ENCODE measurements at places on chromosomes 2 and 18. TPM values are rescaled to one million over a fixed set of nuclear protein-coding genes. Genes with fewer than 3 reads are reported as not detected.

DNA sequence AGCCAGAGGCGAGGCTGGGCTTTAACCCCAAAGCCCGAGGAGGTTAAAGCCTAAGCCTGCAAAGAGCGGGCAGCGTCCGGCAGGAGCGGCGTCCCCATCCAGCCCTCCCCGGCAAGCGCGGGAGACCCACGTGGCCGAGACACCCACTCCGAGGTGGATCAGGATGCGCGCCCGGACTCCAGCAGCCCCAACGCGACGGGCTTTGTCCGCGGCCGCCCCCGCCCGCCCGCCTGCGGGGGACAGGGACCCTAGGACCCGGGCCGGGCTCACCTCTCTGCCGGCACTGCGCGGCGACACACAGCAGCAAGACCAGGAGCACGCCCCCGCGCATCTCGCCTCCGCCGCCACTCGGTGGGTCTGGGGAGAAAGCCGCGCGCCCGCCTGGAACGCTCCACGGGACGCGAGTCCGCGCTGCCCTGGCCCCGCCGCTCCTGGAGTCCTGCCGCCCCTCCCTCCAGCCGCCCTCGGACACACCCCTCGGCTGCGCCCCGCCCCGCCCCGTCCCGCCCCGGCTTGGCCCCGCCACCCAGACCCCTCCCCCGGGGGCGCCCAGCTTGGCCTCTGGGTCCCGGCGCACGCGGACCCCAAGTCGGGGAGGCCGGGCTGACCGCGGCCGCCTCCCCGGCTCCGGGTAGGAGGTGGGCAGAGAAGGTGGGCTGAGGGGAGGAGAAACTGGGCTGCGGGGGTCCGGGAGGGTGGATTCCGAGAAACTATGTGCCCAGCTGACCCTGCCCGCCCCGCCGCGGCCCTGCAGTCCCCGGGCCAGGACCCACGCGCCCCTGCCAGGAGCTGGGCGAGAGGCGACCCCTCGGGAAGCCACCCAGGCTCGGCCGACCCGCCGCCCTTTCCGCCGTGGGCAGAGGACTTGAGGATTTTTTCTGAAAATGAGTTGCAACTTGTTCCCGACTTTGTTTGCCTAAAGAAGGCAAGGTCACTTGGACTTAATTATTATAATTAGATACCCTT lies at the start of gene LAMA1:
Gene LAMA1, minus strand, starts transcription at position 408 of the 966 bp plus-strand sequence. Its CDS starts 77 bp downstream, at position 331.
- H3K27me3 ChIP-seq = peaks cover 31% of the 10 kb centered on the region
- peak within 1 kb of the TSS; percentile 44 for H3K4me3 ChIP-seq
- peaks cover 8% of the 10 kb centered on the region for H3K4me1 ChIP-seq
- DNase-seq = peak; percentile 12
- H3K27ac ChIP-seq = no peak within 1 kb of the TSS
- H3K36me3 ChIP-seq = no peaks in the 10 kb centered on the region

- H3K4me3 ChIP-seq = no peak overlapping the region
- DNase-seq = no peak
These were observed 34.1 kb downstream of the RIT2 start for GRCh38 chr18:43081396-43081795.

- peaks cover 2% of the 10 kb centered on the region for H3K4me1 ChIP-seq
- H3K27me3 ChIP-seq = peaks cover 2% of the 10 kb centered on the region
- H3K36me3 ChIP-seq = no peaks in the 10 kb centered on the region
- H3K4me3 ChIP-seq = no peak overlapping the region
- H3K27ac ChIP-seq = no peak overlapping the region
These were observed 42.9 kb downstream of the CABYR start for GRCh38 chr18:24181806-24182205.

DNA sequence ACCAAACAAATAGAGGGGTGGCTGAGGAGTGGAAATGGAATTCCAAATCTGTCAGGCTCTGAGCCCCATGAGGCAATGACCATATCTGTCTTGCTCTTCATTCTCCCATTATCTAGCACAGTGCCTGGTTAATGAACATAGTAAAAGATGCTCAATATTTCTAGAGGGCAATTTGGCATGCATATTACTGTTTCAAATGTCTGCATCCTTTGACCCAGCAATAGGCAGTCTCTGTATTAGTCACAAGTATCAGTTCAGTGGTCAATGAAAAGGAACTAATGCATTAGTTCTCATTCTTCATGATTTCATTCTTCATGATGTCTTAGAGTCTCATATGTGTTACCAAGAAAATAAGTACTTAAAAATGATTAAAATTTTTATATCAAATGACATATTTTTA lies 28.4 kb upstream of the MALL start:
- H3K4me3 ChIP-seq = no peak overlapping the region
- peaks cover 29% of the 10 kb centered on the region for H3K4me1 ChIP-seq
- no peaks in the 10 kb centered on the region for H3K36me3 ChIP-seq
- no peak for DNase-seq

- H3K36me3 ChIP-seq = no peaks in the 10 kb centered on the region
- DNase-seq = no peak
- no peak overlapping the region for H3K27ac ChIP-seq
- no peak overlapping the region for H3K4me3 ChIP-seq
- H3K4me1 ChIP-seq = no peaks in the 10 kb centered on the region
These were observed 71.0 kb upstream of the SRD5A2 start for GRCh38 chr2:31651736-31652135.

DNA sequence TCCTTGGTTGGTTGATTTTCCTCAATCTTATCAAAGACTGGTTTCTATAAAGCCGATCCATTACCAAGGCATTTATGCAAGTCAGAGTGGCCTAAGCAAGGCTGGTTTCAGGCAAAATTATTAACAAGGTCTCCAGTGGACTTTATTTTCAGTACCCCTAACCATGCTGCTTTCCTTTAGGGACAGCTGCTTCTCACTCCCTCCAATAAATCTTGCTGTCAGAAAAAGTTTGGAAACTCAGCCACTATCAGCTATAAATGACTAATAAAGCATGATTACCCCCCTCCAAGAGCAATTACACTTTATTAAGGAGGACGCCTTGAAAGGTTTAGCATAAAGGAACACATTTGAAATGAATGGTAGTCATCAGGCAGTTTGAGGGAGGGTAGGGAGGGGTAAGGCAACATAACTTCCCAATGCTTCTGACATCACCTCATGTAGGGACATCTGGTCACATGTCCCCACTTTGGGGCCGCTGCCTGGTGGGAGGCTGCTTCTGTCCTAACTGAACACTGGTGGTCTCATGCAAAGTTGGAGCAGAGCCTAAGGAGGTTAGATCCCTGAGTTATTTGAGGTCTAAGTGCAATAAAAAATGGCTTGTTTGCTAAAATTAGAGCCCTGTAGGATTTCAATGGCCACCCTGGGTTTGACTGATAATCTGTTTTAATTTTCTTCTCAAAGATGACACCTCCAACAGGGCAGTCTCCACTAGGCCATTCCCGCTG lies 58.0 kb upstream of the TMEM178A start:
- no peaks in the 10 kb centered on the region for H3K36me3 ChIP-seq
- H3K27ac ChIP-seq = no peak overlapping the region
- no peak overlapping the region for H3K4me3 ChIP-seq
- no peak for DNase-seq
- no peaks in the 10 kb centered on the region for H3K4me1 ChIP-seq

DNA sequence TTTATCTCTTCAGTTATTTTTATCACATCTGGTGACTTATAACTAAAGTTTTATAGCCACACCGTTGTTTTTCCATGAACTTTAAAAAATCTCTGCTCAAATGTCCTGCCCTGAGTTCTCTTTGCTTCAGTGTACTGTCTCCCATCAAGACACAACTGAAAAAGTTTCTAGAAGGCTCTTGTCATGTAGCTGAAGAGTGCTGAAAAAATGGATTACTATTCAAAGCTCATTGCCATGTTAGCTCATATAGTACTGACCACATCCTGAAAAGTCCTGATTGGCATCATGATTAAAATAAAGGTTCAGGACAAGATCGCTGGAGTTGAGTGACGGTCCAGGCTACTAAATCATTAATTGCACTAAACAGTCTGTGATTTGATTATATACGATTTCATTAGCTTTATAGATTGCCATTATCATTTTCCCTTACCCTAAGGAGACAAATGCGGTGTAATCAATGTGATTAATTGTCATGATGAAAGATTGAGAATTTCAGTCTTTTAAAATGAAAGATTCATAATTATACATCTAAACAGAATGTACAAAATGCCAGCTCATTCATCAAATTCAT lies 62.2 kb downstream of the MFSD6 start:
- no peaks in the 10 kb centered on the region for H3K27me3 ChIP-seq
- peaks cover 38% of the 10 kb centered on the region for H3K4me1 ChIP-seq
- H3K4me3 ChIP-seq = no peak overlapping the region
- H3K36me3 ChIP-seq = peaks cover 46% of the 10 kb centered on the region

DNA sequence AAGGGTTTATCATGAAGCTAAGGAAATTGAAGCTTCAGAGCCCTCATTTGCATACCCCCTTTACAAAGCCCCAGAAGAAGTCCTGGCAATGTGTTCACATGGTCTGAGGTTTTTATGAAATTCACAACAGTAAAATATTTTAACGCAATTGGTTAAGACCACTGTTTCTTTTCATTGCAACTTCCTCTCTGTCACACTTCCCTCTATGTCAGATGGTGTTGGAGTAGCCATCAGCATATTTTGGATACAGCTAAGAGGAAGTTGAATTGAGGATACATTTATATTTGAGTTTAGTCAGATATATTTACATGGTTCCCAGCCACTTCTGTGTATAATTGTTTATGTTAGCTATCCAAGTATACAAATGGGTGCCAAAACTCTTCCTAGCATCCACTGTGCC lies 170.0 kb downstream of the TXNL1 start:
- H3K4me1 ChIP-seq = no peaks in the 10 kb centered on the region
- H3K4me3 ChIP-seq = no peak overlapping the region
- no peaks in the 10 kb centered on the region for H3K36me3 ChIP-seq
- no peak overlapping the region for H3K27ac ChIP-seq

Gene CYS1
- not detected for total RNA-seq

Gene UPP2
- not detected for total RNA-seq

Gene LRRTM4
- not detected for total RNA-seq

GRCh38 chr2:65185012-65185411 lies 42.6 kb upstream of the ACTR2 start:
- no peak for DNase-seq
- no peaks in the 10 kb centered on the region for H3K36me3 ChIP-seq
- no peak overlapping the region for H3K4me3 ChIP-seq
- H3K4me1 ChIP-seq = peaks cover 4% of the 10 kb centered on the region
- H3K27ac ChIP-seq = no peak overlapping the region
- peaks cover 14% of the 10 kb centered on the region for H3K27me3 ChIP-seq

DNA sequence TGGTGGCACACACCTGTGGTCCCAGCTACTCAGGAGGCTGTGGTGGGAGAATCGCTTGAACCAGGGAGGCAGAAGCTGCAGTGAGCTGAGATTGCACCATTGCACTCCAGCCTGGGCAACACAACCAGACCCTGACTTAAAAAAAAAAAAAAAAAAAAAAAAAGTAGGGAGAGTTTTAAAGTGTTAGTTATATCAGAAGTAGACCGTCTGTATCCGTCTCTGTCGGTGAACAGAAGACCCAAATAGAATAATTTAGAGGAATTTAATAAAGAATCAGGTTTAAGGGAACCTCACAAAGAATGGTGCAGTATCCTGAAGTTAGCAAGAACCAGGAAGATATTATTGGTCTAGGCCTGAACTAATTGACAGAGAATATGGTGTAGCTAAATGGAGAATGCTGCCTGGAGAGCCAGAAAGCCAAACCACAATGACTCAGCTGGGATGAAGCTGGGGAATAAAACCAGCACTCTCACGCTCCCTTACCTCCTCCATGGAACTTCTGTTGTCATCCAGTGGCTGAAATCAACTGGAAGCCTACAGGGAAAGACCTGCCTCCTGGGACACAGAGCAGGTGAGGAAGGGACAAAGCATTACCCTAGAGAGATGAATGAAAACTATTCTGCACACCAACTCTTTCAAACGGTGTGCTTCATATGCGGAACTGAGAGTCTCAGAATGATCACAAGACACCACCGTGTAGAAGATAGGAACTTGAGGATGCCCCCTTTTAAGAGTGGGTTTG lies 39.1 kb upstream of the PLEKHM3 start:
- H3K27ac ChIP-seq = no peak overlapping the region
- H3K4me3 ChIP-seq = no peak overlapping the region
- H3K4me1 ChIP-seq = no peaks in the 10 kb centered on the region
- H3K27me3 ChIP-seq = no peaks in the 10 kb centered on the region
- H3K36me3 ChIP-seq = no peaks in the 10 kb centered on the region
- no peak for DNase-seq

GRCh38 chr2:234060236-234060635 lies 9.7 kb downstream of the SPP2 start:
- no peak for DNase-seq
- peaks cover 2% of the 10 kb centered on the region for H3K4me1 ChIP-seq
- no peak overlapping the region for H3K27ac ChIP-seq
- no peak overlapping the region for H3K4me3 ChIP-seq
- peaks cover 4% of the 10 kb centered on the region for H3K27me3 ChIP-seq

DNA sequence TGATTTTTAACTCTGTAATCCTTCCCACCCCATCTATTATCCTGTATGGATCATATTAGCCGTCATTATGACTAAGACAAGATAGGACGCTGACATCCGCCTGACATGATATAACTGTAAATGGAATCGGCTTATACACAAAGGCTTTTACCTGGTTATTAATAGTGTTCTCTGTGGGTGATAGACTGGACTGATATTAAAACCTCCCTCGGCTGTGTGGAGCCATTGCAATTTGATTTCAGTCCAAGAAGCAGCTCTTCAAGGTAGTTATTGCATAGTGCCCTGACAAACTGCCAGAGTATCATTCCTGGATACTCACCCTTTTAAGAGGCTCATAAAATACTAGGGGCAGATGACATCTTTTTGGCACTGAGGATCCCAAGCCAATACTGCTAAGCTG lies 226.1 kb upstream of the HNRNPA3 start:
- no peaks in the 10 kb centered on the region for H3K36me3 ChIP-seq
- no peak for DNase-seq
- no peak overlapping the region for H3K4me3 ChIP-seq
- H3K27ac ChIP-seq = no peak overlapping the region

Gene GKN2
- not detected for total RNA-seq

Gene HAUS1
- 79.9 TPM for total RNA-seq

- peak; percentile 25 for DNase-seq
- no peaks in the 10 kb centered on the region for H3K36me3 ChIP-seq
- H3K4me1 ChIP-seq = peaks cover 28% of the 10 kb centered on the region
- H3K4me3 ChIP-seq = no peak overlapping the region
- H3K27ac ChIP-seq = no peak overlapping the region
- no peaks in the 10 kb centered on the region for H3K27me3 ChIP-seq
These were observed 485.2 kb downstream of the PTPRM start for GRCh38 chr18:8052237-8052701.

- DNase-seq = no peak
- H3K27ac ChIP-seq = no peak overlapping the region
- H3K4me3 ChIP-seq = no peak overlapping the region
- peaks cover 3% of the 10 kb centered on the region for H3K27me3 ChIP-seq
These were observed 161.0 kb downstream of the RAPGEF4 start for GRCh38 chr2:172896661-172897081.

Measured in activated CD4-positive, alpha-beta T cell treated with anti-CD3 and anti-CD28 coated beads for 36 hours (primary cell).